A549 treated with RU486 at 1 μM for 4 hours (cell line): ENCODE measurements at places on chromosomes 12 and 14. TPM values are rescaled to one million over a fixed set of nuclear protein-coding genes. Genes with fewer than 3 reads are reported as not detected.

Gene NEUROD4
- total RNA-seq = not detected in 5 replicates

Gene PTPRB
- total RNA-seq = 0.69 to 1.1 TPM (median 0.86 TPM) in 5 replicates

Gene TMCC3
- total RNA-seq = 0.86 to 1.1 TPM (median 1.1 TPM) in 5 replicates

Gene MORN3
- total RNA-seq = 0.27 to 0.56 TPM (median 0.30 TPM) in 5 replicates

Gene GPRC5D
- not detected in 5 replicates for total RNA-seq

Gene DPPA3
- not detected in 5 replicates for total RNA-seq

Gene ARHGEF40
- total RNA-seq = 8.7 to 14.2 TPM (median 11.2 TPM) in 5 replicates

Gene DDX55
- 28.9 to 35.1 TPM (median 32.5 TPM) in 5 replicates for total RNA-seq

Gene MYH7
- not detected in 5 replicates for total RNA-seq

Gene USP44
- 0.09 to 0.18 TPM (median 0.12 TPM) in 4 of 5 replicates, not detected in the other for total RNA-seq

Gene RGS6
- not detected in 5 replicates for total RNA-seq

Gene SIX4
- 2.1 to 4.2 TPM (median 3.6 TPM) in 5 replicates for total RNA-seq

Gene TAS2R7
- total RNA-seq = not detected in 5 replicates

Gene CEBPE
- not detected in 5 replicates for total RNA-seq

Gene SLC6A15
- total RNA-seq = 1.9 to 4.3 TPM (median 3.8 TPM) in 5 replicates

Gene ASIC1
- 4.8 to 6.5 TPM (median 5.9 TPM) in 5 replicates for total RNA-seq

Gene CDH24
- total RNA-seq = 2.7 to 5.9 TPM (median 5.0 TPM) in 5 replicates

Gene TMEM30B
- 0.10 to 0.33 TPM (median 0.22 TPM) in 5 replicates for total RNA-seq

Gene LMNTD1
- total RNA-seq = not detected in 5 replicates

Gene CD4
- total RNA-seq = not detected in 5 replicates

Gene RFX4
- 0.05 TPM in 1 of 5 replicates, not detected in the others for total RNA-seq

Gene ISCA2
- total RNA-seq = 34.7 to 47.7 TPM (median 39.5 TPM) in 5 replicates

Gene ATF7IP
- total RNA-seq = 4.5 to 6.0 TPM (median 5.7 TPM) in 5 replicates

Gene DDX51
- 20.9 to 28.9 TPM (median 28.3 TPM) in 5 replicates for total RNA-seq

Gene LRTM2
- total RNA-seq = not detected in 5 replicates

Gene BTBD7
- total RNA-seq = 7.6 to 12.6 TPM (median 12.4 TPM) in 5 replicates

Gene PPM1H
- total RNA-seq = 6.9 to 8.8 TPM (median 7.2 TPM) in 5 replicates

Gene PLEKHD1
- 0.03 to 0.05 TPM (median 0.04 TPM) in 3 of 5 replicates, not detected in the others for total RNA-seq

Gene ATXN2
- total RNA-seq = 37.2 to 51.5 TPM (median 47.8 TPM) in 5 replicates

Gene RNASE1
- total RNA-seq = 0.38 to 0.50 TPM (median 0.45 TPM) in 3 of 5 replicates, not detected in the others

Gene SLC6A13
- 0.11 to 0.62 TPM (median 0.37 TPM) in 5 replicates for total RNA-seq

Gene LUM
- 0.14 to 0.25 TPM (median 0.24 TPM) in 5 replicates for total RNA-seq

Gene CCDC197
- not detected in 5 replicates for total RNA-seq

Gene CCDC60
- not detected in 5 replicates for total RNA-seq

Gene SCNN1A
- total RNA-seq = 6.5 to 9.4 TPM (median 6.9 TPM) in 5 replicates

Gene SAMD15
- total RNA-seq = 1.4 to 3.3 TPM (median 2.1 TPM) in 5 replicates

Gene A2M
- 0.15 to 0.57 TPM in 2 of 5 replicates, not detected in the others for total RNA-seq

Gene CATSPERB
- total RNA-seq = not detected in 5 replicates

Gene NXPH4
- 3.9 to 6.8 TPM (median 5.6 TPM) in 5 replicates for total RNA-seq

Gene RNASE7
- total RNA-seq = not detected in 5 replicates

Gene HOXC9
- total RNA-seq = 11.4 to 14.1 TPM (median 13.1 TPM) in 5 replicates

Gene C3AR1
- total RNA-seq = not detected in 5 replicates

Gene RBP5
- total RNA-seq = not detected in 5 replicates

Gene ZNF891
- total RNA-seq = 0.21 to 0.44 TPM (median 0.42 TPM) in 5 replicates

Gene GPR135
- 0.96 to 1.1 TPM (median 0.98 TPM) in 5 replicates for total RNA-seq

Gene KRT78
- 0.08 TPM in 1 of 5 replicates, not detected in the others for total RNA-seq

Gene AQP5
- total RNA-seq = not detected in 5 replicates

Gene DUSP16
- 11.0 to 15.5 TPM (median 14.1 TPM) in 5 replicates for total RNA-seq

Gene RPL36AL
- total RNA-seq = 408 to 540 TPM (median 439 TPM) in 5 replicates

Gene SRRM4
- not detected in 5 replicates for total RNA-seq

Gene GUCY2C
- total RNA-seq = 0.08 TPM in 1 of 5 replicates, not detected in the others

Gene ZNF26
- 7.0 to 11.3 TPM (median 8.5 TPM) in 5 replicates for total RNA-seq

Gene COCH
- 21.2 to 27.3 TPM (median 26.0 TPM) in 5 replicates for total RNA-seq

Gene RIMKLB
- total RNA-seq = 14.2 to 17.9 TPM (median 16.4 TPM) in 5 replicates
